ENCODE measurements at places on chromosomes 7 and 10.

DNA sequence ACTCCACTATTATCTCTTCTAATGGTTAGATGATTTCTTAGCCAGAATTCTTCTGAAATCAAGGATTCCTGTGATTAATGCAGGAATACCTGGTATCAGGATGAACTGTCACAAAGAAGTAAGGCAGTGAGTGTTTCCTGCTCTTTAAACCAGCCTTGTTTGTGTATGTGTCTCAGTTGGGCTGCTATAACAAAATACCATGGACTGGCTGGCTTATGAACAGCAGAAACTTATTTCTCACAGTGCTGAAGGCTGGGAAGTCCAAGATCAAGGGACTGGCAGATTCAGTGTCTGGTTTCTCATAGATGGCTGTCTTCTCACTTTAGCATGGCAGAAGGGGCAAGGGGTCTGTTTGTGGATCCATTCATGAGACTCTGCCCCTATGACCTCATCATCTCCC, 42.7 kb downstream of the LRMDA start:
- DNase-seq = no peak

DNA sequence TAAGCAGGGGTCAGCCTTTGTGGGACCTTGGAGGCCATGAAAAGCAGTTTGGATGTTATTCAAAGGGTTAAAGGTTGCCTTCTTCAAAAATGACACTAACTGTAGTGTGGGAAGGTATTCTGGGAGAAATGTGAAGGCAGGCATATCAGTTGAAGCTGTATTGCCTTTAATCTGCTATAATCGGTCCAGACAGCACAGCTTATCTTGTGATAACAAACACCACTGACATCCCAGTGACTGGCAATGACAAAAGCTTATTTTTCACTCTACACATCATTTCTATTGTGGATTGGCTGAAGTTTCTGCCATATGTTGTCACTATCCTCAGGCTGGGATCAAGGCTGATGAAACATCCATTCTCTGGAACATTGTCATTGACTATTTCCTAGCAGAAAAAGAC, 1149.2 kb downstream of the GRM8 start:
- DNase-seq = no peak

GRCh38 chr7:157139810-157140510, 1.2 kb downstream of the UBE3C start:
- DNase-seq = no peak

DNA sequence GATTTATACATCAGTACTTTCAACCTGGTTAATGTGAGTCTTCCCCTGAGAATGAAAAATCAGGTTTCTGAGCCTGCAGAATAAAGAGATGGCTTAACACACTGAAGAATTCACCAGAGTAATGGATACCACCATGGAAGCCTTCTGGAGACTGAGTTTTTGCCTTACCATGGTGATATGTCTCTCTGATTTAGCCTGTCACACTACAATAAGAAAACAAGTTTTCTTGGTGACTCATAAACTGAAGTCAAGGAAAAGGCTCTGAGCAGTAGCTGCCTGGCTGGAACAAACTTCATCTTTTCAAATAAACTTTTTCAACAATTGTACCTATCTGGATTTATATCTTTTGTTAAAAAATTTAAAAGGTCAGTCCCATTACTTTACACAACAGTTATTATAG, 229.0 kb downstream of the PRPF18 start:
- DNase-seq = no peak

- DNase-seq = peak; percentile 87
Observed at GRCh38 chr10:57964351-57964750, 303.3 kb downstream of the IPMK start.

DNA sequence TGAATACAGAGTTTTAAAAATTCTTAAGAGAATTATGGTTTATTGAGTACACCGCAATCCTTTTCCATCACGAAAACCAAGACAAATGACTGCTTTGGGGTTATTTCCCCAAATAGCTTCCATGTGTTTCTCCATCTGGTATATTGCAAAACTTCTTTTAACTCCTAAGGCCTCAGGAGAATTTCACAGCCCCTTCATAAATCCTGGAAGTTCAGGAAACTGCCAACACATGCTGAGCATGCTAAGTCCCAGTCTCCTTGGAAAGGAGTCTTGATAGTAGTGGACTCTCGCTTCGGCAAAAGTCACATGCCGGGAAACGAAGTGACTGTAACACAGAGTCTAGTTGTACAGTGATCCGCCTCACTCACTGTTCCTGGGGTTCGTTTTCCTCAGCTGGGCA, 88.1 kb upstream of the RSU1 start:
- DNase-seq = no peak

DNA sequence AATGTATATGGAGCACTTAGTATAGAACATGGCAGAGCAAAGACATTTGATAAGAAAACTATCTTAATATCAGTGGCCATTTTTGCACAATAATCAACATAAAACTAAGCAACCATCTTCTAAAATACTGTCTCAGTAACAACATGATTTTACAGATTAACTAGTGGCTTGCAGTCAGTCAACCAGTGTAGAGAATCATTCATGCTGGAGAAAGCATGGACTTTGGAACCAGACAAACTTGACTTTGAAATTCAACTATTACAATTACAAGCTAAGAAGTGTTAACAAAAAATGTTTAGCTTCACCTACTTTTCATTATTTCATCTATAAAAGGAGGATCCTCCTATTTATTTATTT, 27.7 kb downstream of the CUBN start:
- DNase-seq = no peak

DNA sequence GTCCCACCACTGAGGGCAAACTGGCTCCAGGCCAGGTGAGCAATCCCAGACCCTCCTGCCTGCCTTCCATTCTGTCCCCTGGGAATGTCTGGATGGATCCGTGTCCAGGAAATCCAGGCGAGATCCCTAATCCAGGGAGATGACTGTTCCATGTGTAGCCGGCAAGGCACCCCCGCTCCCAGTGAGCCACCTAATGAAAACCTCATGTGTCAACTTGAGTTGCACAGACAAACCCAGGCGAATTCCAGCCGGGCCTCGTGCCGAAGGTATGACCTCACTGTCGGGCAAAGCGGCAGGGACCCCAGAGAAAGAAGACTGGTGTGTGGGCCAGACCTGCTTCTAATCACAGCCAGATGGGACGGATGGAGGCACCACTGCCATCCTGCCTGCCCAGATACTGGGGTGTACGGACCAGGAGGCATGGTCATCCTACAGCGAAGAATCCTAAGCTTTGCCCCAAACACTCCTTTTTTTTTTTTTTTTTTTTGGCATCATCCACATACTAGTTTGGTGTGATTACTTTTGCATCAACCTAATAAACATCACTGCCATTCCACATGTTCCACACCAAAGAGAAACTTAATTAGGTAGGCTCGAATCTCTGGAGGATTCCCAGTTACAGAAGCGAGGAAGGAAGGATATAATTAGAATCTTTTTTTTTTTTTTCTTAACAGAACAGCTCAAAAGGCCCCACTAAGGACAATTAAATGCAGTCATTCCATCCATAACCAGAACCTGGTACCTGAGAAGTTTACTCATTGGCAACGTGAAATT, 313.1 kb downstream of the CALN1 start:
- DNase-seq = peak; percentile 35

- peak; percentile 82 for DNase-seq
Observed at GRCh38 chr7:114414156-114415063, at the start of gene FOXP2. Gene FOXP2 (plus strand): TSS chr7:114414815. CDS start chr7:114426512, 11,697 bp downstream.

Measured in brain (organoid and tissue), 16 donors.